ENCODE measurements at places on chromosomes 12 and 14. TPM values are rescaled to one million over a fixed set of nuclear protein-coding genes. Genes with fewer than 3 reads are reported as not detected.
A peak's percentile ranks its signal among the peaks of the same experiment; 100 is the strongest.

GRCh38 chr14:68982581-68982980 is 3.5 kb upstream of the ACTN1 start:
- no peak for DNase-seq

DNA sequence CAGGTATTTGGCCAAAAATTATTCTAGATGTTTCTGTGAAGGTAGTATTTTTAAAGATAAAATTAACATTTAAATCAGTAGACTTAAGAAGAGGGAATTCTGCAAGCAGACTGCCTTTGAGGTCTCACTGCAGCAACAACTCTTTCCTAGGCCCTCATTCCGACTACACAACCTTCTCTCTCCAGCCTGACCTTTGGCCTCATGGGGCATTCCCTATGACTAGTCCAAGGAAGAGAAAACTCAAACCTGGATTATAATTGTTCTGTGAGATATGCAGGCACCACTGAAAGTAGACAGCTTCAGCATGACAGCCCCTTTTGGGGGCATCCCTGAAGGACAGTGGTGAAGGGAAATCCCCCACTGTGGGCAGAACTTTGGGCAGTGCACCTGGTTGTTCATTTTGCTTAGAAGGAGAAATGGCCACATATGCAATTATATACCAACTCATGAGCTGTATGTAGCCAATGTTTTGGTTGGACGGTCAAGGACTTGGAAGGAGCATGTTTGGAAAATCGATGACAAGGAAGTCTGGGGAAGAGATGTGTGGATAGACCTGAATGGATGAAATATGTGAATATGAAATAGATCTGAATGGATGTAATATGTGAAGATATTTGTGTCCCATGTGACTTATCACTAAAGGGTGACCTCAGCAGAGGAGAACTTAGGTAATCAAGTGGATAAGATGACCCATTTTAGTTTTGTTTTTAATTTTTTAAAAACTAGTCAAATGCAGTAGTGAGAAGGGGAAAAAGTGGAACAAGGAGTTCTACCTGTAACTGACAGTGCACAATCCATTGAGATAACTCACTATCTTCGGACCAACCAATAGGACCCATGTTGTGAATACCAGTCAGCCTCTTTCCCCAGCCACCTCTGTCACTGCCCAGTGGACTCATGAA is 233.3 kb upstream of the FOXN3 start:
- DNase-seq = no peak

GRCh38 chr12:124386661-124387527 is 92.0 kb downstream of the RFLNA start:
- DNase-seq = peak; percentile 42

GRCh38 chr12:34388636-34389377 is 366.5 kb downstream of the ALG10 start:
- DNase-seq = peak; percentile 23

DNA sequence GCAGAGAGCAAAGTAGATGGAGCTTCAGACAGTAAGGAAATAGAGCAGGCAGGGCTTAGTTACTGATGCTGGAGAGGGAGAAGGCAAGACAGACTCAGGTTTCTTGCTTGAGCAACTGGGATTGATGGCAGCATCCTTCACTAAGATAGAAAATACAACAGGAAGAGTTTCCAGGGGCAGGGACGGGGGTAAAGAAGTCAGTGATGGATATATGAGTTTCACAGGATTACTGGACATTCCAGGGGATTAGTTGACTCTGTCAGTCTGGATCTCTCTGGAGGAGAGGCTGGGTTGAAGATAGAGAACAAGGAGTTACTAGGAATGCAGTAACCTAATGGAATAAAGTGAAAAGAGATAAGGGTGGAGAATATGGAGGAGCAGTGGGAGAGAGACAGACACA is 74.5 kb upstream of the ATF1 start:
- no peak for DNase-seq

GRCh38 chr12:13183620-13184019 is 12.9 kb upstream of the EMP1 start:
- no peak for DNase-seq

- no peak for DNase-seq
Measured at GRCh38 chr14:32623300-32624093, 294.4 kb downstream of the AKAP6 start.

DNA sequence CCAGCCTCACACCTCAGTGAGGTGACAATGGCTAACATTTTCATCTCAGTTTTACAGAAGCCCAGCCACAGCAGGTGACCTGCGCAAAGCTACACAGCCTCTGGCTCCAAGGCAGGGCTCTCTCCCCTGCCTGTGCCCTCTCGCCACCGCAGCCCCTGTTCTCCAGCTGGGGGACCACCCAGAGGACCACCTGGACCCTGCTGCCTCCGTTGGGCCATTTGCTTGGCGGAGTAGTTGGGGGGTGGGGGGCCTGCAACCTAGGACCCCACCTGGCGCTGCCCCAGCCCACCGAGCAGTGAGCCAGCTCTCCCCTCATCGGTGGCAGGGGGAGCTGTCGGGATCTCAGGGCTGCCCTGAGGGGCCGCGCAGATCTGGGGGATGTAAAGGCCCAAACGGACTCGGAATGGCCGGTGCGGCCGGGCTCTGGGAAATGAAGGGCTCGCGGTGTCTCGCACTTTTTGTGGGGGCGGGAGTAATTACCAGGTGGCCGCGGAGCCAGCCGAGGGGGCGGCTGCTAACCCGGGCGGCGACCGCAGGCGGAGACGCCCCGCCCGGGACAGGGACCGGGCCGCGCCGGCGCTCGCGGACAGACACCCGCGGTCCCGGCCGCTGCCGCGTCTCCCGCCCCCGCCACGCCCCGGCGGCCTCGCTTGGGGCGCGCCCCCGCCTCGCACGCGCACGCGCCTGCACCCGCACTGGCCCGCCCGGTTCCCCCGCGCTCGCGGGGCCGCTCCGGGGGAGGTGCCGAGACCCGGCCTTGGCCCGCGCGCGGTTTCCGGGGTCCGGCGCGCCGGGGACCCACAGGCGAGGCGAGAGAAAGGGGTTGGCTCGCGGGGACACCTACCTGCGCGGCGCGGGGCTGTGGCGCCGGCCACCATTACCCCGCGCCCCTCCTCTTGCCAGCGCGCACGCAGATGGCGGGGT is 8.6 kb upstream of the GPR68 start:
- peak; percentile 44 for DNase-seq

- no peak for DNase-seq
Measured at GRCh38 chr14:89507521-89507920, 90.5 kb upstream of the FOXN3 start.

DNA sequence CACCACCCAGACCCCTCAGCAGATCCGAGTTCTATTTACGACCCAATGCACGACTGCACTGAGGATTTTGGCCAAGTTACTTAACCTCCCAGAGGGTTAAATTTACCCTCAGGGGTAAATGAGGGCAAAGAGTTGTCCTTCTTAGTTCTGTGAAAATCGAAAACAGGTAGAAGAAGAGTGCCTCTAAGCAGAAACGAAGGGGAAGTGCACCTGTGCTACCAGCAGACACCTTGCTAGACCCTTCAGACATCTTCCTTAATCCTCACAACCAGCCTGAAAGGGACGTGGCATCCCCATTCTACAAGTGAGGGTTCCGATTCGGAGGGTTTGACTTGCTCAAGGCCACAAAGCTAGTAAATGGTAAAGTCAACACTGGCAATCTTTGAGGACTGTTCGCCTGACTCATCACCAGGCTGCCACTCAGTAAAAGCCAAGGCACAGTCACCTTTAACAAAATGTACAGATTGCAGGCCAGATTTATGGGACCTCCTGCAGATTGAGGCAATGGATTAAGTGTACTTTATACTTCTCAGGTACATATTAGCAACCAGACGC is 1.6 kb downstream of the GSG1 start:
- no peak for DNase-seq

- no peak for DNase-seq
Measured at GRCh38 chr14:88851587-88851986, 27.1 kb downstream of the TTC8 start.

DNA sequence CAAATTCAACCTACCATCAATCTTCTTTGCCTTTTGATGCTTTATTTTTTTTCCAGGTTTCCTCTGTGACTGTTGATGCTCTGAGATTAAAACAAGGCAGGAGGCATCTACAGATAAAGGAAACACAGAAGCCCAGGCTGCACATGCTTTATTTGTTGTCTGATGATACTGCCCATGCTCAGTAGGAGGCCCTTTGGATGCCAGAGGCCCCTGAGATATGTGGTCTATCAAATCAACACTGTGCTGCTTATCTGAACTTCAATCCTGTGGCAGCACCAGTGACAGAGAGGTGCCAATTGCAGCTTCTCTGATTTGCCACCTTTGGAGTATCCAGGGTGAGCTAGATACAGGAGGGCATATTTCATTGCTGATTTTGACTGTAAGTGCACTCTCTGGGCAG is 571.3 kb upstream of the TBX3 start:
- no peak for DNase-seq

DNA sequence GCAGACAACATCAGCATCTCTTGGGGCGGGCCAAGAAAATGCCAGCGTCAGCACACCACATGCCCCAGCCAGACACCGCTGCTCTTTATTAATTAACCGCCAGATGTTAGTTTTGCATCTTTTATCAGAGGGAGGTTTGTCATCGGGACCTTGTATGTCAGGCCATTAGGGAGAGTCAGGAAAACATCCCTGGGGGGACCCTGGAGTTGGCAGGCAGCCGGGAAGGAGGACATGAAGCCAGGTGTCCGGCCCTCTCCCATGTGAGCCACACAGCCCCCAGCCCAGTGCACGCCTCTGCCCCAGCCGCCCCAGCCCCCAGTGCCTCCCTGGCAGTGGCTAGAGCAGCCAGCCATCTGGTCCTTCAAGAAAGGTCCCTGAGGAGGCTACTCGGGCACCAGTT is 56.9 kb upstream of the FAM222A start:
- no peak for DNase-seq

DNA sequence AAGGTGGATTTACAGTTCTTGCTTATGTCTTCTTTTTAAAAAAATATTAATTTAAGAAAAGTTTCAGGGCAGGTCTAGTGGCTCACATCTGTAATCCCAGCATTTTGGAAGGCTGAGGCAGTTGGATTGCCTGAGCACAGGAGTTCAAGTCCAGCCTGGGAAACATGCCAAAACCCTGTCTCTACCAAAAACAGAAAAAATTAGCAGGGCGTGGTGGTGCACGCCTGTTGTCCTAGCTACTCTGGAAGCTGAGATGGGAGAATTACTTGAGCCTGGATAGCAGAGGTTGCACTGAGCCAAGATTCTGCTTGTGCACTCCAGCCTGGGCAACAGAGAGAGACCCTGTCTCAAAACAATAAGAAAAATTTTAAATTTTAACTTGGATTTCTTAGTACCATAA is 5.4 kb upstream of the TAS2R46 start:
- no peak for DNase-seq

GRCh38 chr14:97270308-97270707 is 473.1 kb downstream of the VRK1 start:
- no peak for DNase-seq

DNA sequence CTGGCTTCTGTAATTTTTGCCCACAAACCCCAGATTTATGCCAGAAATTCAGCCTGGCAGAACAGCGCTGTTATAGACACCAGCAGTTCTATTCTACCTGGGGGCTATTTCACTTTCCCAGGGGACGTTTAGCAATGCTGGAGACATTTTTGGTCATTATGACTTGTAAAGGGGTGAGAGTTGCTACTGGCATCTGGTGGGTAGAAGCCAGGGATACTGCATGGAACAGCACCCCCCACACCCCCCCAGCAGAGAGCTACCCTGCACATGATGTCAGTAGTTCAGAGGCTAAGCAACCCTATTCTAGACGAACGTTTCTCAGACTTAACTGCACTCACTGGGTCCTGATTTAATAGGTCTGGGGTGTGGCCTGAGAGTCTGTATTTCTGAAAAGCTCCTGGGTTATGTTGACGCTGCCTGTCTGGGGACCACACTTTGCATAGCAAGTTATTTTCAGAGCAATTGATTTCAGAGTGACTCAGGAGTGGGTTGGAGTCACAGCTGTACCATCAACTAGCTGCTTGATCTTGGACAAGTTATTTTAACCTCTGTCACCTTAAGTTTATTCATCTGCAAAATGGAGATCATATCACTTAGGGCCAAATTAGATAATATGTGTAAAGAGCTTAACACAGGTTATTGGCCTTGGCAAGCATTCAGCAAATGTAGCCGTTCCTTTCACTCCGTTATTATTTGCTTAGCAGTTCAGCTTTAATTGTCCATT is 48.5 kb downstream of the CHST11 start:
- no peak for DNase-seq

- no peak for DNase-seq
Measured at GRCh38 chr14:20177433-20177974, 13.2 kb upstream of the OR11G2 start.

GRCh38 chr14:92984082-92984788 is 61.3 kb downstream of the CHGA start:
- DNase-seq = no peak

DNA sequence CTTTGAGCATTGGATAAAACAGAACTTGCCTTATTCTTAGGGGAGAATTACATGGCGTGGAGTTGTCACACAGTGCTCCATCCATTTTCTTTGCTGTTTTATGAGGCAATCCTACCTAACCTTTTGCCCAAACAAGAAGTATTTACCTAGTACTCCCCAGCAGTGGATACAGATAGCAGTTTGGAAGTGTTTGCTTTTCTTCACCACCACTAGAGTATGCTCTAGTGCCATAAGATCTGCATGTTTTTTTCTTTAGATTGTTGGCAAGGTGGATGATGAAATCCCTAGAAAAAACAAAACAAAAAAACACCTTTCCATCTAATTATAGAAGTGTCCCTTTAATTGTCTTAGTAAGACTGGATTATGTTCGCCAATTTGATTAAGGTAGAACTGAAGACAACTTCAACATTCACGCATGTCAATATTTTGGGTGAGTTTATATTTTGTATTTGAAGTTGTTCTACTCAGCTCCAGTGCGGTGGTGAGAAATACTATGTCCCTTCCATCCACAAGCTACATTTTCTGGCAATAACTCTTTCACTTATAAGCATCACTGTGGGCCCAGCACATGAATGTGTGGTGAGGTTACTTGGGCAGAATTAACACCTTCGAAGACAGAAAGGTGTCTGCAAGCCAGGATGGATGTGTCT is 23.6 kb upstream of the TMEM260 start:
- no peak for DNase-seq

GRCh38 chr12:8871068-8871467 is 43.2 kb upstream of the PHC1 start:
- no peak for DNase-seq

GRCh38 chr12:52066346-52067080 is 3.3 kb upstream of the ATG101 start:
- DNase-seq = no peak

GRCh38 chr12:49293056-49293956 is 1.6 kb upstream of the PRPH start:
- DNase-seq = peak; percentile 66

PTPN21 gene
- 6.6 TPM for polyA plus RNA-seq

TAS2R7 gene
- polyA plus RNA-seq = not detected

FOXG1 gene
- polyA plus RNA-seq = not detected

AICDA gene
- not detected for polyA plus RNA-seq

TBK1 gene
- polyA plus RNA-seq = 20.3 TPM

GPR135 gene
- polyA plus RNA-seq = 1.6 TPM

RHOJ gene
- 3.7 TPM for polyA plus RNA-seq

TGM1 gene
- polyA plus RNA-seq = 1.3 TPM

OTX2 gene
- not detected for polyA plus RNA-seq

NFATC4 gene
- polyA plus RNA-seq = 7.3 TPM

MYF5 gene
- 3.7 TPM for polyA plus RNA-seq

PLCZ1 gene
- not detected for polyA plus RNA-seq

POTEM gene
- polyA plus RNA-seq = not detected

USP44 gene
- 0.13 TPM for polyA plus RNA-seq

TBC1D30 gene
- 0.43 TPM for polyA plus RNA-seq

AVPR1A gene
- 1.1 TPM for polyA plus RNA-seq

GUCY2C gene
- not detected for polyA plus RNA-seq
